ENCODE measurements at places on chromosomes 2 and 18.

DNA sequence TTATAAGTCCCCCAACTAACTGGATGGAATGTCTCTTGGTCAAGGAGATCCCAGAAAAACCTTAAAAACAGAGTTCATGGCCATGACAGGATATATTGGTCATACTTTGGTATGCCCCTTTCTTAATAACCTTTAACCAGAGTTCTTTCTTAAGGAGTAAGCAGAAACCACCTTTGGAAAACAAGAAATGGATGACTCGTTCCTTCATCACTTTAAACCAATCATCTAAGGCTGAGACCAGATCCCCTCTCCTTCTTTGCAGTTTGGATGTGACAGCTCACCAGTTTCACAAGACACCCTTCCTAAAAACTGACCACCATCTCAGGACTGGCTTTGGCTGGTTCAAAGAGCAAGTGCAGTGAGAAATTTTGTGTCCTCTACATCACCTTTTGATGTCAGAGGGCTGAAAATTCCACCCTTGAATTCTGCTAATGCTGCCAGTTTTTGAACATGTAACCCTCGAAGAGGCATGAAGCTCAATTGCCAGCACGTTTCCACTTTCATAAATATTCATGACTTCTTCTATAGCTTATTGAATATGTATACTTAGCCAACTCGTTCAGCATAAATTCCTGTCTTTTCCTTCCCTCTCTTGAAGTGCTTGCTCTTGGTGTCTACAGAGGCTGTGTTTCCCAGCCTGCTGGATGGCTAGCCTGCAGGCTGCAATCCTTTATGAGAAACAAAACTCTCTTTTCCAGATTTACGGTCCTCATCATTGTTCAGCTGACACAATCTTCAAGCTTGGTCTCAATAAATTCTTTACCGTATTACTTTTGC, 1323.5 kb upstream of the TMEFF2 start:
- DNase-seq: peak; percentile 91

- no peak for DNase-seq
Measured at GRCh38 chr2:143844986-143845385, 674.9 kb downstream of the ZEB2 start.

- DNase-seq: peak; percentile 32
Measured at GRCh38 chr2:119234021-119235019, 10.7 kb downstream of the STEAP3 start.

DNA sequence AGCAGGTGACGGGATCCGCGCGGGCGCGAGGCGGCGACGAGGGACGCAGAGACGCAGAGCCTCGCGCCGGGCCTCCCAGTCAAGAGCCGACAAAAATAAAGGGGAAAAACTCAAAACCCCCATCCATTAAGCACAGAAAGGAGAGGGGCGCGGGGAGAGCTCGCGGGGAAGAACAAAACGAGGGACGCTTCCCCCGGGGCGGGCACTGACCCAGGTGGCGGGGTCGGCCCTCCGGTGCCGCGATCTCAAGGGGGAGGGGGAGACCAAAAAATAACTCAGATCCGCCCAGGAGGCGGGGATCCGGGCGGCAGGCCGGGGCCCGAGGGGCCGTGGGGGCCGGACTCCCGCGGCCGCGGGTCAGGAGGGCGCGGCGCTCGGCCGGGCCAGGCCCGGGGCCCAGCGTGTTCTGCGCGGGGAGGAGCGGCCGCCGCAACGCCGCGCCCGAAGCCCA, 597 bp downstream of the RNF103 start:
- DNase-seq: no peak

All from fibroblast of mammary gland (primary cell).